Articular chondrocyte of knee joint (primary cell): ENCODE measurements at places on chromosomes 16 and 17. TPM values are rescaled to one million over a fixed set of nuclear protein-coding genes. Genes with fewer than 3 reads are reported as not detected.

SEC14L5 gene
- total RNA-seq, result under 0.01 and 0.22 TPM in 2 replicates

TSNAXIP1 gene
- 1.2 and 2.1 TPM in 2 replicates for total RNA-seq

ARHGAP27 gene
- total RNA-seq, result 2.4 and 3.9 TPM in 2 replicates

CIBAR2 gene
- 0.11 TPM in 1 of 2 replicates, not detected in the other for total RNA-seq

TBX4 gene
- total RNA-seq, result 18.2 and 26.7 TPM in 2 replicates

TBC1D3I gene
- total RNA-seq, result not detected in 2 replicates

EVI2A gene
- total RNA-seq, result 31.1 and 42.2 TPM in 2 replicates

TMEM100 gene
- total RNA-seq, result 0.91 and 1.2 TPM in 2 replicates

TEKT1 gene
- total RNA-seq, result not detected in 2 replicates
